Stimulated activated CD8-positive, alpha-beta memory T cell treated with anti-CD3 and anti-CD28 coated beads, Interleukin-15, amount 100 ng/mL, for 1 hour (primary cell): ENCODE measurements at places on chromosomes 13 and 19.

- DNase-seq: no peak
Measured at GRCh38 chr13:93364166-93364565, 137.6 kb downstream of the GPC6 start.

GRCh38 chr13:51724721-51725120 is 79.2 kb downstream of the DHRS12 start:
- DNase-seq: no peak

GRCh38 chr19:38977445-38978325 is 2.1 kb upstream of the FBXO17 start:
- no peak for DNase-seq

GRCh38 chr13:113532156-113532806 is 41.8 kb upstream of the DCUN1D2 start:
- no peak for DNase-seq

- no peak for DNase-seq
Measured at GRCh38 chr13:51821606-51822005, 17.6 kb upstream of the DHRS12 start.

GRCh38 chr19:32711747-32712146 is 7.8 kb upstream of the TDRD12 start:
- DNase-seq: no peak

GRCh38 chr19:771332-771785 is 20.4 kb downstream of the MISP start:
- DNase-seq: no peak

DNA sequence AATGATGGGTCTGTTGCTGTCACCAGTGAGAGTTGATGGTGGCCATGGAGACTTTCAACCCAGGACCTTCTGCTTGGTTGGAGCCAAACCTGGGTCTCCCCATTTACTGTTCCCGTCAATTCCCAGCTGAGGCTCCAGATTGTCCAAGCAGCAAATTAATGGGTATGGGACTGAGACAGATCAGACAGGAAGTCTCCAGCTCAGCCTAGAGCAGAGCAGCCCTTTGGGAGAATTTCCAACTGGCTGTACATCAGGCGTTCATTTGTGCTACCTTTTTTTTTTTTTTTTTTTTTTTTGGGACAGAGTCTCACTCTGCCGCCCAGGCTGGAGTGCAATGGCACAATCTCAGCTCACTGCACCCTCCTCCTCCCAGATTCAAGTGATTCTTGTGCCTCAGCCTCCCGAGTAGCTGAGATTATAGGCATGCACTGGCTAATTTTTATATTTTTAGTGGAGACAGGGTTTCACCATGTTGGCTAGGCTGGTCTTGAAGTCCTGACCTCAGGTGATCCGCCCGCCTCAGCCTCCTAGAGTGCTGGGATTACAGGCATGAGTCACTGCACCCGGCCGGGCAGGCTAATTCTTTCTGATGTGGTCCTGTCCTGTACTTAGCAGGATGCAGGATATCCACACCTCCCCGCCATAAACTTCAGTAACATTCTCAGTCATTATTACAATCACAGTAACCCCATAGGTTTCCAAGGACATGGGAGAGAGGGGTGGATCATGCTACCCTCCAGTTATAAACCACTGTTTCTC is 9.3 kb downstream of the MAP3K10 start:
- no peak for DNase-seq

DNA sequence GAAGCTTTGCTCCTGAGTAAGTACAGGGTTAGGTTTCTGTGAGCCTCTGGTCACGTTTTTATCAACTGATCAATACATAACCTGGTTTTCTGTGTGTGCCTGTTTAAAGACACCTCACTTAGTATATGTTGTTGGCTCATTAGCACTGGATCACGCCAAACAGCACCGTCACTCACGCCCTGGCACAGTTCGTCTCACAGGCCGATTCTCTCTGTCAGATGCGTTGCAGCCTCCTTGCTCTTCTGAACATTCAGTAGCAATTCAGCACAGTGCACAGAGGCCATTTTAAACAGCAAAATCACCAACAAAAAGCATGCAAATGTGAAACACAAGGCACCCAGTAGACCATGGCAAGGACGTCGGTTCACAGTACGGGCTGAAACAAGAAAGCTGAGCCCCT is 288.5 kb downstream of the IRS2 start:
- DNase-seq: no peak

DNA sequence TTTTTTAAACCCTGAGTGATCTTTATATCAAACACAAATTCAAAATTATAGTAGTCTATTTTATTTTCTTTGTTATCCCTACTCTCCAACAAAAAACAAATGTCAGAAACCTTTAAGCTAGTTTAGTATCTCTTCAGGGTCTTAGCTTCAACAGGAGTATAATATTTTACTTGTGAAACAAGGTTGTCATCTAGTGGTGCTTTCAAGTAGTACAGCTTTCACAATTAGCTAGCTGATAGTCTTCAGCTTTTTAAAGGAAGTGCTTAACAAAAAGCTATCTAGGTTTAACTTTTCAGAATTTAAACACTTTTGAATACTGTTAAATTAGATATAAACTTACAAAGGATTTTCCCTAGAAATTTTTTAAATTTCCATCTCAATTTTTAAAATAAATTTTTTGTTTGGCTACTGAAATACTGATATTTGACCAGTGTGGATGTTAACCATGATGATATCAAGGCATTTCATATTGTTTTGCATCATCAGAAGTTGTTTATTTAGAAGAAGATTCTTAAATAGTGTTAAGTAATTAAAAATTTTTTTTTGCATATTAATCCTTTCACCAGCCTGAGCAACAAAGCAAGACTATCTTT is 34.2 kb downstream of the TDRD3 start:
- no peak for DNase-seq

GRCh38 chr19:4695224-4695731 is 25.1 kb upstream of the MYDGF start:
- no peak for DNase-seq

- DNase-seq: no peak
Measured at GRCh38 chr19:8702350-8702749, 3.8 kb upstream of the ACTL9 start.

DNA sequence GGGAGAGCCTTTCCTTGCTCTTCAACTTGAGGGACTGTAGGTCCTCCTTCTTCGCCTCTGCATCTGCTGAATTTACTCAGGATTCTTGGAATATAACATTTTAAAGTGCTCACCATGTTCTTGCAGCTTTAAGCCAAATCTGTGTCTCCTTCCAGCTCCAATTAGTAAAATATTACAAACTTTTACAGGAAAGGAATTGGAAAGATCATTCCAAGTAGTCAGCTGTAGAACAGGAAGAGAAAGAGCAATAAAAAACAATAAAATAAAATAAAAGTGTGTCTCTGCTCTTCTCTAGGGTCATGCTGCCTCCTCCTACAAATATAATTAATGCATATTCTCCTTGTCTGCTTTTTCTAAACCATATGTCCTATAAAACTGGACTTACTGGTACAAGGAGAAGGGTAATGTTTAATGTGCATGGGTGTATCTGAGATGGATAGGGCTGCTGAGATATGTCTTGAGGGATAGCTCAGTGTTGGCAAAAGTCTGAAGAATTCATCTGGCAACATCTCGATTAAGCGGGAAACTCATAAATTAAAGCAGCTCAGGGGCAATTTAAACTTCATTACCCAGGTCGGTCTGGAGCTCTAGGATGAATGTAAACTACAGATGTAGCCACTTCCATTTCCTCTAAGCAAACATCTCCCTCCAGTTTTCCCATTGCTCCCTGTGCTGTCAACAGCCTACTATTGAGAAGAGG is 25.0 kb downstream of the ENOX1 start:
- no peak for DNase-seq

DNA sequence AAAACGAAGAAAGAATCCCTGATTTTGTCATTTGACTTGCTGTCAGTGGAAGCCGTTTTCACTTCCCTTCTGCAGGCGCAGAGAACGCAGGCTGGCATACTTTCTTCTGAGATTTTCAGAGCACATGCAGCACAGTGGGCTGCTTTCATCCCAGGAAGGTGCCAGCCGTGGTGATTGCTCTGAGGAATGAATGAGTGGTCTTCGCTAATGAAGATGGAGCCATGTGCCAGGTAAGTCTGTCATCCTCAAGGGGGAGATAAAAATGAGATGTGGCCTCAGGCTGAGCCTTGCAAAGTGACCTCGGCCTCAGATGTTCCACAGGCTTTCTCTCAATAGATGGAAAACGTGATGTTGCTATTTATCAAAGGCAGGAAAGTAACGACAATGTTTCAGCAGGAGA is 94.6 kb upstream of the FARP1 start:
- DNase-seq: no peak

DNA sequence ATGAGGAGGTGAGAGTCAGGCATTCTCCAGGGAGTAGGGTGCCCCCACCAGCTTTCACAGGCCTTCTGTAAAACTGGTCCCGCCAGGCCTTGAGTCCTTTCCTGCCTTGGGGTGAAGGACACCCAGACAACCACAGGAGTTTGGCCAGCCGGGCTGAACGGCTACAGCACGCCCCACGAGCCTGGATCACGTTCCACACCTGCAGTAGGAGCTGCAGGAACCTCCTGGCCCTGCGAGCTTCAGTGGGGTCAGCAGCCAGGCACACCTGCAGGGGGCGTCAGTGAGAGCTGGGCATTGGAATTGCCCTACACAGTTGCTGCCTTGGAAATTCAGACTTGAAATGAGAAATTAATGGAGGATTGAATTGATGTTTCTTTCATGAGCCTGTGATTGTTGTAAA is 45.7 kb downstream of the COL4A2 start:
- DNase-seq: no peak

DNA sequence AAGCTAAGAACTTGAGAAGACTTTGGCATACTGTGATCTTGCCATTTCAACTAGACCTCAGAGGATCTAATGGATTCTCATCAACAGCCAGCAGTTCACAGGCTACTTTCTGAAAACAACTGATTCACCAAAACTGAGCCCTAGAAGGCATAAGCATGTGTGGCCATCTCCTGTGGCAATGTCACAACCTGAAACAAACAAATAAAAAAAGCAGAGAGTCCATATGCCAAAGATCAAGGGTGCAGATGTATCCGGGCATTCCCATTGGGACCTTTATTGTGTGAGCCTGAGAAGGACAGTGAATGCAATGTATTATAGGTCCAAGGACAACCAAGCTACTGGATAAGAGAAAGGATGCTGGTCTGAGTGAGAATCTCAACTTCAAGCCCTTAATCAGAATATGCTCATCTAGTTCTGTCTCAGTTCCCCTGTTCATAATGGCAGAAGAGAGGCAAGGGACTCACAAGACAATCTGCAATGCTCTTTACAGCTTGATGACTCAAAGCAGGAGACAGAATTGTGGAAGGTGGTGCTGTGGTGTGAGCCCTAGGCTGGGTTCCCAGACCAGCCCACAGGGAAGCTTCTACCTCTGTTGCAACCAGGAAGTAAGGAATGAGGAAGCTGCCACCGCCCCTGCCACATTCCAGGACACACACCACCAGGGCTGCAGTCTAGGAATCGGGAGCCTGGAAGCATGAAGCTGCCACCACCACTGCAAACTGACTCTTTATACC is 133.7 kb downstream of the RAP2A start:
- DNase-seq: no peak

DNA sequence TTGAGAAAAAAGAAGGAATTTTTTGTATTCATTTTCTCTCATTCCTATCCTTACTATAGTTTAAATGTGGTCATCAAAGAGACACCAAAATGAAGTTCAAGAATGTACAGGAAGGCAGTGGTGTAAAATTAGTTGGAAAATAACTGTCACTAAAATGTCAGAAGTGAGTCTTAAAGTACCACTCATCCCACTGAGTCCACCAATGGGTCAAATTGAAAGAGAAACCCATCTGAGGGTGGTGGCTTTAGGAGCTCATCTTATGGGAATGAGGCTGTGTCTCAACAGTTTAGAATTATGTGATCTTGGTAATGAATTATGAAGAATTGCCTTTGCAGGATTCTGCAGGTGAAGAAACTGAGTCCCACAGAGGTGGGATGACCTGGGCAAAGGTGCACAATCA is 403.5 kb downstream of the FGF9 start:
- DNase-seq: no peak

DNA sequence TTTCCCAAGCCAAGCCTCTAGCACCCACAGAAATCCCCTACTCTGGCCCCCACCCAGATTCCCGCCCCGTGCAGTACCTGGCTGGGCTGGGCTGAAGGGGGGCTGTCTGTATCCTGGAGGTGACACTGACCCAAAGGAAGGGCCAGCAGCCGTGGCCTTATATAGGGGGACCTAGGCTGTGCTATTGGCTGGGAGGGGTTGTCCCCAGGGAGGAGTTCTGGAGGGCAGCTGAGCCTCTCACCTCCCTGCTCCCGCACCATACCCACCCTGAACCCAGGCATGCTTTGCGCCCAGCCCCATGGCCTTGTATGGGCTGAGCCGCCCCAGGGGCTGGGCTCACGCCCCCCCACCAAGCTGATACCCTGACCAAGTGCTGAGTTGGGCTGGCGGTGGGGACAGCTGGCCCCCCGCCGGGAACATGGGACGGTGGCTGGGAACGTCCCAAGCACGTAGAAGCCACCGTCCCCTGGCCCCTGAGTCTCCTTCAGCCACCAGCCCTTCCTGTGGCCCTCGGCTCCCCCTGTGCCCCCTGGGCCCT is at the start of gene CKM:
TSS of gene CKM (minus strand) at position 132 of the 538 bp plus-strand sequence. CDS start 3,162 bp downstream, outside the sequence.
- no peak for DNase-seq

- DNase-seq: no peak
Measured at GRCh38 chr13:35824395-35824794, 306.8 kb downstream of the DCLK1 start.

DNA sequence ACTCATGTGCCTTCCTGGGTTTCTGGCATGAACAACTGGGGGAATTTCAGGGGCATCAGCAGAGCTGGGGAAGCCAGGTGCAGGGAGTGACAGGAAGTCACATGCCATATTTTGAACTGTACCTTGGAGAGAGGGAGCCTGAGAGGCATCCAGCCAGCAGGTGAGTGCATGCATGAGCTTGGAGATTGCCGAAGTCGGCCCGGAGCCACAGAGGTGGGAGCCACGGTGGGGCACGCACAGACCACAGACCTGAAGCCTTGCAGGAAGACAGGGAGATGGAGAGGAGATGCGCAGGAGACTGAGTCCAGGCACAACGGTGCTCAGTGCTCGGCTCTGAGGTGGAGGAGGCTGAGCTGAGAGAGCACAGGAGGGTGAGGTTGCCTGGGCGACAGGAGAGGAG is 55.1 kb downstream of the CDADC1 start:
- no peak for DNase-seq

- DNase-seq: no peak
Measured at GRCh38 chr19:27765397-27765796, 1447.6 kb downstream of the UQCRFS1 start.

- no peak for DNase-seq
Measured at GRCh38 chr13:28268800-28269223, 130.5 kb downstream of the PAN3 start.

- DNase-seq: no peak
Measured at GRCh38 chr13:27607125-27607524, 13.2 kb downstream of the LNX2 start.

- DNase-seq: no peak
Measured at GRCh38 chr13:112626124-112626523, 38.2 kb upstream of the TUBGCP3 start.

DNA sequence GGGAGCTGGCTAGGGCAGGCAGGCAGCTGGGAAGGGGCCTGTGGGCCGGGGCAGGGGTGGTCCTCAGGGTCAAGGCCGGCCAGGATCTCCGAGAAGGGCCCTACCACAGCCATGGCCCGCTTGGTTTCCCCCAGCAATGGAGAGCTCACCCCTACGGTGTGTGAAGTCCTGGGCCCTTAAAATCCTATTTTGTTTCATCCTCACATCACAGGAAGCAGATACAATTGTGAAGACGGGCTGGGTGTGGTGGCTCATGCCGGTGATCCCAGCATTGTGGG is 8.7 kb downstream of the RNU6-9 start:
- DNase-seq: no peak
